ENCODE measurements at places on chromosomes 4 and X. TPM values are rescaled to one million over a fixed set of nuclear protein-coding genes. Genes with fewer than 3 reads are reported as not detected.

Gene CT45A10
- polyA plus RNA-seq: not detected

Gene PDE6B
- polyA plus RNA-seq: 37.3 TPM

Gene EGF
- 5.2 TPM for polyA plus RNA-seq

Gene XAGE1A
- polyA plus RNA-seq: not detected

Gene PAGE2B
- polyA plus RNA-seq: not detected

Gene ENPP6
- polyA plus RNA-seq: 6.5 TPM

Gene F8A2
- not detected for polyA plus RNA-seq

Gene BTC
- 5.7 TPM for polyA plus RNA-seq

Gene PASD1
- polyA plus RNA-seq: not detected

Gene FRMPD4
- 0.18 TPM for polyA plus RNA-seq

Gene FAM47A
- polyA plus RNA-seq: not detected
